ENCODE measurements at places on chromosomes 16 and 17.
A peak's percentile ranks its signal among the peaks of the same experiment; 100 is the strongest.

DNA sequence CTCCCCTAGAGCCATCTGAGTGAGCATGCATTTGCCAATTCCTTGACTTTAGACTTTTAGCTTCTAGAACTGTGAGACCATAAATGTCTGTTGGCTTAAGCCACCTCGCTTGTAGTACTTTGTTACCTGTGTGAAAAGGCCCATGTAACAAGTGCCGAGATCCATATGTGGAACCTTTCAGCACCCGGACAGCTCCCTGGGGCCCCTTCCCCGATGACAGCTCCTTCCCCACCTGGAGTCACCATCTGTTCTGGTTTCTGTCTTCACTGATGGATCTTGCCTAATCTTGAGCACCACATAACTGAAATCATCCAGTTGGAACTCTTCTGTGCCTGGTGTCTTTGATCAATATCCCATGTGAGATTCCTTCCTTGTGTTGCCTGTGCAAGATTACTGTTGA, 78.9 kb upstream of the EEF2KMT start:
- DNase-seq: no peak

GRCh38 chr16:63982741-63983140, 1139.1 kb downstream of the CDH11 start:
- no peak for DNase-seq

- DNase-seq: no peak
Measured at GRCh38 chr17:80935526-80935925, 56.1 kb upstream of the CHMP6 start.

DNA sequence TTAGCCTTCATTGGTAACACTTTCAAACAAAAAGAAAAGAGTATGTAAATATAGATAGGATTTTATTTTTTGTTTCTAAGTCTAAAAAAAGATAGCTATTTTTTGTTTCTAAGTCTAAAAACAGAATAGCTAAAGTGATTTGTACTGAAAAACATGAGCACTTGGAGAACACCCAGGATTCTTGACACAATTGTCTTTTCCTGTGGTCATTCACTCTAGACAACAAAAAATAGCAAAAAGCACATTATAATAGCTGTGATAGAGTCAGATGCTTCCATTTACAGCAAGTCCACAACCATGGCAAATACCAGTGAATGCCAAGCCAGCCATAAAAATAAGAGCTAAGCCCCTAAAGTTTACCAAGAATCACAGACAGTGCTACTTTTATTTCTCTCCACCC, 36.7 kb downstream of the SKAP1 start:
- DNase-seq: no peak

GRCh38 chr17:67994817-67995569, 1.3 kb downstream of the C17orf58 start:
- peak; percentile 89 for DNase-seq

- no peak for DNase-seq
Measured at GRCh38 chr17:77466140-77466539, 325.4 kb downstream of the SEC14L1 start.

DNA sequence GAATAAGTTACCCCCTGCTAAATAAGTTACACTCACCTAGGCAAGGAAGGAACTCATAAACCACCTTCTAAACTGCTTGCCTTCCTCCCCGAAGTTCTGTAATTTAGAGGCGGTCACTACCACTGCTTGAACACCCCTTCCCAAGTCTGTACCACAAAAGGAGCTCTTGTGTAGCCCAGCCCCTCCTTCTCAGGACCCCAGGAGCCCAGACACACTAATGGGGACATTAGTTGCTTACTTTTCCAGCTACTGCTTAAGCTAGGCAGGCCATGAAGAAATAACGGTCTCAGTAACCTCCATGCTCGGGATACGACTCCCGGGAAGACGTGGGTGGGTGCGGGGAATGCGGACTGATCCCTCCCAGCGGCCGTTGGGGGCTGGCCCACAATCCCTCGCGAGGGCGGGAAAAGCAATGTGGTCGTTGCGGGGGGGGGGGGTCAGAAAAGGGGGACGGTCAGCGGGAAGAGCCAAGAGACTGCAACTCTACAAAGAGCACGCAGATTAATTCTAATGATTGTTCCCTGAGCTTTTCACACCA, at the start of gene TEX14:
TEX14 (minus strand) TSS at position 345 of the 538 bp plus-strand sequence. CDS start 40,044 bp downstream, outside the sequence.
- DNase-seq: no peak

GRCh38 chr16:52631711-52632110, 84.8 kb upstream of the TOX3 start:
- no peak for DNase-seq

Measured in amniotic epithelial cell (primary cell).